Kidney tubule cell (primary cell): ENCODE measurements at places on chromosomes 5 and 9.

DNA sequence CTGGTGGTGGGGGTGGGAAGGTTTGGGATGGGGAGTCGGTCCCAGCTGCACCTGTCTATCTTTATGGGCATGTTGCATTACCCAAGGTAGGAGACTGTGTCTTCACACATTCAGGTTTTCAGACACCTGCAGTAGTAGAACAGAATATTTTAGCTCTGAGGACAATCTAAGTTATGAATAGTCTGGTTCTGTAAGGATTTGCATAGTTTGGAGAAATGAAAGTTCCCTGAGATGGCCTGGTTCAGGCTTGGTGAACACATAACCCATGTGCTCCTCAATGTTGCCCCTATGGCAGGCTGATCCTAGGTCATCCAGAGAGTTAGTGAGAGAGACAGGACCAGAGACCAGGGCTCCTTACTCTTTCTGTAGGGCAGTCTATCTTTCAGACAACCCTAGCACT, 20.7 kb downstream of the TNFSF8 start:
- no peak for DNase-seq

- DNase-seq: no peak
Observed at GRCh38 chr5:93809430-93809829, 68.0 kb upstream of the POU5F2 start.

- DNase-seq: no peak
Observed at GRCh38 chr9:127543221-127543620, 68.9 kb upstream of the STXBP1 start.

- DNase-seq: no peak
Observed at GRCh38 chr9:93203718-93204469, 20.0 kb downstream of the WNK2 start.

DNA sequence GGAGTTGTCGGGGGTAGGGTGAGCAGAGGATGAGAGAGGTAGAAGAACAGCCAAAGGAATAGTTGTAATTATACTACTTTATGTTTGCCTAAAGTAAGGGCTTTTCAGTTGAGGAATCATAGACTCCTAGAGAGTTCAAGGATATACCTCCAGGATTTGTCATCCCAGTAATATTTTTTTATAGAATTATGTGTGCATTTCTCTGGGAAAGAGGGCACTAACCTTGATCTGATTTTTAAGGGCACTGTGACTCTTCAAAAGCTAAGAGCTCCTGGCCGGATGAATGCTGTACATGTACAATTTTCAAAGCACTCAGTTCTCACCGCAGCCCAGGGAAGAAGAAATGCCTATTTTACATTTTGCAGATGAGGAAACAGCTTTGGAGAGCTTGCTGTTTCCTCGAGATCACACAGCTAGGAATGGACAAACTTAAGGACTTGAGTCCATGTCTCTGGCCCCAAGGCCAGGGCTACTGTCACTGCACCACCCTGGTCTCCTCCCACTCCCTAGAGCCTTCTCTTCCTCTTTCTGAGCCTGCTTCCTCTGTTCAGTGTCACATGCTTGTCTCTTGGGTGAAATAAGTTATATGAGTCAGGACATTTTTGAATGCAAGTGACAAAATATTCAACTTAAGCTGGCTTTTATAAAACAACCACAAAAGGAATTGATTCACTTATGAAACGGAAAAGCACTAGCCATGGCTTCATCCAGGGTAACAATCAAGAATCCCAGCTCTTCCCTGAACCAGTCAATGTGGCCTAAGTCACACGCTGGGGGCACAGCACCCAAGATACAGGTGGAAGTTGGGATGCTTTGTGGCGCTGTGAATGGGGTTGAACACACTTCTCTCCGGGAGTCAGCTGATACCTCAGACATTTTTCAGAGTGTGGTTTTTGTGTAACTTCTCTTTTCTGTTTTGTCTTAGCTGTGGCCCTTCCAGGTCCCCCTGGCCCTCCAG, 45.7 kb upstream of the TGFBR1 start:
- no peak for DNase-seq

- DNase-seq: no peak
Observed at GRCh38 chr5:94192658-94193391, 425.6 kb downstream of the KIAA0825 start.

DNA sequence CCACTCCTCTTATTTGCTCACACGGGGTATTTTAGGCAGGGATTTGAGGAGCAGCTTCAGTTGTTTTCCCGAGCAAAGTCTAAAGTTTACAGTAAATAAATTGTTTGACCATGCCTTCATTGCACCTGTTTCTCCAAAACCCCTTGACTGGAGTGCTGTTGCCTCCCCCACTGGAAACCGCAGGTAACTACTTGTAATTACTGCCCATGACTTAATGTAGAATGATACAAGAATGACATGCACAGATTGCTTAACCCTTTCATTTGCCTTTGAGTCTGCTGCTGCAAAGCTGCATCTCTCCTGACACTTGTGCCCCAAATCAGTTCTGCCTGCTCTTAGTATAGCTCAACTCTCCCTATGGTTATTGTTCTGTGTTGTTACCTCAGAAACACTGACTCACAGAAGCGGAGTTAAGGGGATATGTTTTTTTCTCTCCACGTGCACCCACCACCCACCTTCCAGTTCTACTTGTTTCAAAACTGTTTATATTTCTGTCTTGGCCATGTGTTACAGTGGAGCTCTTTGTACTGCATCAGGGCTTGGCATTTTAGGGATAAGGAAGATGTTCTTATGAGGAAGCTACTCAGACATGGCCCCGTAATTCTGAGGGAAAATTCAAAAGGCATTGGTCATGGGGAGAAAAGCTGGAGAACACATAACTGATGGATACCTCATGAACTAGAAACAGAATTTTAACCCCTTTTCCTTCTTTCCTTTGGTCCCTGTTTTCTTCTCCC, 2.3 kb downstream of the ADRB2 start:
- peak; percentile 61 for DNase-seq

- no peak for DNase-seq
Observed at GRCh38 chr9:89367281-89367680, 49.0 kb downstream of the SECISBP2 start.

GRCh38 chr9:127684576-127684975, 22.2 kb upstream of the CFAP157 start:
- peak; percentile 55 for DNase-seq

- DNase-seq: peak; percentile 22
Observed at GRCh38 chr9:105243015-105243686, 1.3 kb upstream of the SLC44A1 start.

GRCh38 chr9:79489261-79490000, 82.3 kb upstream of the TLE4 start:
- DNase-seq: peak; percentile 58

DNA sequence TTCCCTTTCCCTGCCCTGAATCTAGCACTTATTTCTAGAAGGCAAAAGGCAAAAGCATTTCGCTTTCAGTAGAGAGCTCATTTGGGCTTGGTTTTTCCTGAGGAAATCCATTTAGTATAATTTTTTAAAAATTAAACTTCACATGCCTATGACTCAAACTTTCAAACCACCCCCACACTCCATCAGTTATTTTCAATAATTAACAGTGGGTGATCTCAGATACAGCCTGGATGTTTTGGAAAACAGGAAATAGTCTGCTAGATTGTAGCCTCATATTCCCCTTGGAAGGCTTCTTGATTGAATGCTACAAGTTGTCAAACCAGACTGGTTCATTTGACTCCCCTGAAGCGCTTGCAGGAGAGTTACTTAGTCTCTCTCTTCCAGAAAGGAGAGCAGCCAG, 40.6 kb downstream of the SEMA5A start:
- DNase-seq: peak; percentile 43

DNA sequence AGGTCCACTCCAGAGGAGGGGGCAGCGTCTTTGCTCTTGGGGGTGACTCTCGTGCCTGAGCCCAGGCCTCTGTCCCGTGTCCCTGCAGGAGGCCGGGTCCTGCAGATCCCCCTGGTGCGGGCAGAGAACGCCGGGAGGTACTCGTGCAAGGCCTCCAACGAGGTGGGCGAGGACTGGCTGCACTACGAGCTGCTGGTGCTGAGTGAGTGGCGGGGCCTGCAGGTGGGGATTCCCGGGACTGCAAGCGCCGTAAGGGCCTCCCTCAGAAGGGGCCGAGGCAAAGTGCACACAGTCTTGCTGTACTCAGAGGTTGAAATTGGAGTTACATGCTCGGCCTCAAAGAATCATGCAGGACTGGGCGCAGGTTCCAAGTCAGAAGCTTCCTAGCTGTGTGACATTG, 62.7 kb upstream of the ASS1 start:
- no peak for DNase-seq

DNA sequence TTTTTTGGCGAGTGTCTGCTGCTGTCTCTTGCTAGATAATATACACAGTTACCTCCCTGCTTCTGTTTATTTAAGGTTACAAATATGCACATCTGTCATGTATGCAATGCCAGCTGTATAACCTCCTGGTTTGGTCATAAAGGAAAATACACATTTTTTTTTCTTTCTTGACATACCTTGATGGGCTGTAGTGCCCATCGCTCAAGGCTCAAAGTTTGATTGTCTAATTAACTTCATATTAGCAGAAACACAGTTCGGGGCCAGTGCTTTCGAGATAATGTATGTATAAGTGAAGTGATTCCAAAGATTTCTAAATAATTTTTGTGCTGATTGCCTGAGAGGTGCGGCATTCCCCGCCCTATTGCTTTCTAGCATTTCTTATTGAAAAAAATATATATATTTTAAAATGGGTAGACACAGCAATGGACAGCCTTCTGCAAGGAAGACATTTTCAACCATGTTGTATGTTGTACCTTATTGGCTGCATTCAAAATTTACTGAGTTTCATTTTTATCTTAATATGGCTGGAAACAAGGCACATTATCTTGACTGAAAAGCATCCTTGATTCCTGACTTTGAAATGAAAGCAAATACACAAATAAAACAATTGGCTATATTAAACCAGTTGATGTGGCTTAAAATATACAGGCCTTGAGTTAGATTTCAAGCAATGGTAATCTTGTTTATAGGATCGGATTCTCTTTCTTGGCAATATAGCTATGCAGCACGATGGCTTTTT, 206.2 kb downstream of the MEF2C start:
- no peak for DNase-seq

DNA sequence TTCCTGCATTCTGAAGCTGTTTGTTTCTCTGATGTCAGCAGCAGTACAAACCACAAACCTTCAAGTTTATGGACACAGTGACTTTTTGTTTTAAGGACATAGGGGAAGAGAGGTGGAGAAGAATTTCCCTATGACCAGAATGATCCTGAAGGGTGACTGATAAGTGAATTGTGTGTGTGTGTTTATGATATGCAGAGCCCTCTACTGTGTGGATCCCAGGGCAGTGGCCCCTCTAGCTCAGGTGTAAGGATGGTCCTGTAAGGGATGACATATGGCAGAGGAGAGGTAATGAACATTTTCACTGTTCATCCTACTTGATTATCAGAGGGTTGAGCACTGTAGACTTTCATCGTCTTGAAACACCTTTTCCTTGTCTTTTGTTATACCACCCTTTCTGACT, 30.6 kb upstream of the TMED7 start:
- DNase-seq: peak; percentile 27

DNA sequence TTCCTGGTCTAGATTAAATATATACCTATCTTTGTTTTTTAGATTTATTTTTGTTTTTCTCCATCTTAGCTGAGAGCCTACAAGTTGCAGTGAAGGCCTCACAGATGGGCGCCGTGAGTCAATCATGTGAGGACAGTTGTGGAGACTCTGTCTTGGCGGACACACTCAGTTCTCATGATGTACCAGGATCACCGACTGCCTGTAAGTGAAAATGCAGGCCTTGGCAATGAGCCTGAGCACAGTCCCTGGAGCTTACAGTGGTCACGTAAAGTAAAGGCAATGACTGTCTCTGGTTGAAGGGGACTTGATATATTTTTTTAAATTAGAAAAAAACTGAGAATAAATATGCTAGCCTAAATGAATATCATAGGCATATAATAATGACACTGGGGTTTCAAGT, 271.9 kb downstream of the ARHGEF28 start:
- DNase-seq: no peak

DNA sequence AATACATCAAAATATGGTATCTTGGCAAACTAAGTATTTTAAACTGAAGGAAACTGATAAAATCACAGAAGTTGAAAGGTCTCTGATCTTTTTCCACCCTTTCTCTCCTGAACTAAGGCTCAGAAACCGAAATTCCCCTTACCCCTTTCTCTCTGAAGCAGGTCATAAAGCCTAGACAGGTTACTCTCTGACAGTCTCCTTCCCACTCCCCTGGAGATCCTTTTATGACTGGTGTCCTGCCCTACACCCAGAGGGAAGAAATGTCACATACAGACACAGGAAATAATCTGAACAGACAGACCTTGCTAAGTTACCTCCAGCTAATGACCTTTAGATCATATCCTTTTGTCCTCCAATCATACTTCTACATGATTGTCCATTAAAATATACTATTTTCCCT, 127.4 kb downstream of the HCN1 start:
- no peak for DNase-seq

- no peak for DNase-seq
Observed at GRCh38 chr5:175816348-175816747, 55.0 kb upstream of the CPLX2 start.

- no peak for DNase-seq
Observed at GRCh38 chr9:92423612-92424011, 659 bp downstream of the OMD start.

GRCh38 chr5:168916266-168916665, 337.1 kb upstream of the PANK3 start:
- DNase-seq: no peak

DNA sequence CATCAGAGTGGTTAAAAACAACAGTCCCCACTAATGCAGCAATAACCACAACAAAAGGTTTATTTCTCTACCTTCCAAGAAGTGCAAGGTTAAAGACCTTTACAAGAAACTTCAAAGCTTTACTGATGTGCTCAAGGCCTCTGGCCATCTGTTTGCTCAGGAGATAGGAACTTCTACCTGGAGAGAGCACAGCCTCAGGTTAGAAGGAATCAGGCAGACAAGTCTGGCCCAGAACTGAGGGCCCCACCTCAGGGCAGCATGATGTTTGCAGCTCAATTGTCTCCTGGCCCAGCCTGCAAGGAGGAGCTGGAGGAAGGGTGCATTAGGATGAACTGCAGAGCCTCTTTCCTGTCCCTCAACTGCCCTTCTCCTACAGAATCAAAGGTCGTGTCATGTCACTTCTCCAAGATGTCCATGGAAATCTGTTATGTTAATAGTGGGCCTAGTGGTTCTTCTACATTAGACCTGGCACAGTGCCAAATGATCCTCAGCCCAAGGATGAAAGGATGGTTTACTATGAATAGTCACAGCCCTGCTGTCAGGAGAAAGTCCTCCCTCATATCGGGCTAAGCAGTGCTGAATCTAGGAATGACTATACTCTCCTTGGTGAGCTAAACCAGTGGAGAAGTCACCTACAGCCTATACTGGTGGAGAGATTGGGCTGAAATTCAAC, 98.9 kb upstream of the NTRK2 start:
- DNase-seq: no peak

DNA sequence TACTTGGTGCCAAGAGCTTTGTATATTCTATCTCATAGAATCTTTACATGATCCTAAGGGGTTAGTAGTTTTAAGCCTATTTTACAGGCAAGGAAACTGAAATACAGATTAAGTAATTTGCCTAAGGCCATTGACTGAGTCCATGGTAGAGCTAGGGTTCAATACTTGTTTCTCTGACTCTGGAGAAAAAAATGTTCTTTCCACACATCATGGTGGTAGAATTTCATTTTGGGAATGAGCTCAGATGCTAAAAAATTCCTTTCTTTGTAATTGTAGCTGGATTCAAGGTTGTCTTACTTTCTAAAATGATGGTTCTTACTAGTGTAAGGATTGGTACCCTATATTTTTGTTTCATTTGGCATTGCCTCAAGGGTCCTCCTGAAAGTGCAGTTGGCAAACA, 86.0 kb downstream of the ANKRD55 start:
- DNase-seq: no peak

- DNase-seq: no peak
Observed at GRCh38 chr5:150017226-150018005, 16.9 kb downstream of the HMGXB3 start.
